Activated CD4-positive, CD25-positive, alpha-beta regulatory T cell treated with anti-CD3 and anti-CD28 coated beads, Interleukin-2, amount 50 U/mL, for 16 hours (primary cell): ENCODE measurements at places on chromosomes 3 and 15.

DNA sequence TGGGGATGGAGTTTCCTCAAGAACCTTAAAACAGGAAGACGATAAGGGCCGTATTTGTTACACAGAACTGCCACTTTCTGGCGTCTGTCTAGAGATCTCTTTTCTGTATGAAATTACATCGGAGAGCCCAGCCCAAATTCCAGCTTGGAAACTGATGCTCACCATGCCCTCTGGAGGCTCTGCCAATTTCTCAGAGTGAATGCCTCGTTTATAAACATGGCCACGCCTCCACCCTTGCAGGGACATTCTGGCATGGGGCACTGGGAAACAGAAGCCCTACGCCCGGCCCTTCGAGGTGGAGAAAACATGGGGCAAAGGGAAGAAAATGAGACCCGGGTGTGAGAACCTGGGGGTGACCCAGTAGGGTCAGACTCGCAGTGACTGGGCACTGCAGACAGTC, 53.4 kb upstream of the SEC13 start:
- DNase-seq = no peak

- DNase-seq = no peak
These were observed 13.4 kb downstream of the WDR72 start for GRCh38 chr15:53746101-53746500.

GRCh38 chr3:63142681-63143080, 135.4 kb upstream of the SYNPR start:
- no peak for DNase-seq

DNA sequence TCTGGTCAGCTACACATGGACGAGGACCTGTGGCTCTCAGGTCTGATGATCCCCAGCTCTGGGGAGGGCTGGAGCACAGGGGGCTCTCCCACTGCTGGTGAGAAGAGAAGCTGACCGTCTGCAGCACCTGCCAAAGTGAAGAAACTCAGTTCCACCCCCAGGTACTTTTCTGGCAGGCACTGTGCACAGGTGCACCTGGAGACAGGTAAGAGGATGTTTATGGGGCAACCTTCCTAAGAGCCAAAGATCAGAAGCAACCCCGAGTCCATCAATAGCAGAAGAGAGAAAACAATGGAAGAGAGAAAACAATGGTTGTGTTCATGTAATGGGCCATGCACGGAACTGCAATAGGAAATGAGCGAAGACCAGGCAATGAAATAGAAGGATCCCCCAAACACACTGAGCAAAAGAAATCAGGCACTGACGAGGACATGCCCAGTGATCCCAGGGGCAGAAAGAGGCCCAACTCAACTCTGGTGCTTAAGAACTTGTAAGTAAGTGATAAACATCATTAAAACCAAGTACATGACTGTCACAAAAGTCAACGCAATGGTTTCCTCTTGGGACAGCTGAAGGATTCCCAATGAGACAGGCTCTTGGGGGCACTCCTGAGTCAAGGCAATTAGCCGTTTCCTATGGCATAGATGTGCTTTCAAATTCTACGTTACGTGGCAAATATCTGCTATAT, 95.0 kb upstream of the ALDH1A3 start:
- no peak for DNase-seq

- DNase-seq = no peak
These were observed 292.1 kb downstream of the DIPK2A start for GRCh38 chr3:144263706-144264105.
